ENCODE measurements at places on chromosomes 4 and X. TPM values are rescaled to one million over a fixed set of nuclear protein-coding genes. Genes with fewer than 3 reads are reported as not detected.

Gene AFAP1
- total RNA-seq: 55.4 TPM

Gene MID1IP1
- total RNA-seq: 30.4 TPM

Gene HTR2C
- total RNA-seq: not detected

Gene NFKB1
- 67.6 TPM for total RNA-seq

Gene SPP1
- not detected for total RNA-seq

Gene THAP9
- total RNA-seq: 5.1 TPM

Gene PRDX4
- total RNA-seq: 170 TPM

Gene ELF4
- 15.0 TPM for total RNA-seq

Data from pulmonary artery endothelial cell (primary cell).